Vein endothelial cell (primary cell): ENCODE measurements at places on chromosomes 2 and 18. TPM values are rescaled to one million over a fixed set of nuclear protein-coding genes. Genes with fewer than 3 reads are reported as not detected.

Gene UGT1A8
- total RNA-seq: not detected in 2 replicates

Gene STON1
- total RNA-seq: 4.8 and 6.2 TPM in 2 replicates

Gene CGREF1
- 3.2 and 8.5 TPM in 2 replicates for total RNA-seq

Gene IKZF2
- total RNA-seq: 2.6 and 2.9 TPM in 2 replicates

Gene SCTR
- not detected in 2 replicates for total RNA-seq

Gene TPO
- total RNA-seq: not detected in 2 replicates

Gene SERPINB7
- not detected in 2 replicates for total RNA-seq

Gene DPP4
- 10.3 and 16.0 TPM in 2 replicates for total RNA-seq

Gene GALR1
- total RNA-seq: not detected in 2 replicates

Gene C2orf76
- 5.6 and 8.2 TPM in 2 replicates for total RNA-seq

Gene PSMG2
- total RNA-seq: 80.4 and 89.7 TPM in 2 replicates

Gene RFX8
- 0.33 and 0.57 TPM in 2 replicates for total RNA-seq

Gene PLEKHH2
- total RNA-seq: 0.33 and 0.57 TPM in 2 replicates

Gene CDKL4
- 0.38 and 0.98 TPM in 2 replicates for total RNA-seq

Gene TTN
- 2.6 and 3.3 TPM in 2 replicates for total RNA-seq

Gene RAX
- not detected in 2 replicates for total RNA-seq

Gene PER2
- 3.5 and 6.2 TPM in 2 replicates for total RNA-seq

Gene METTL8
- 19.9 and 34.5 TPM in 2 replicates for total RNA-seq
